Calu3 (cell line): ENCODE measurements at places on chromosomes 12 and 14. TPM values are rescaled to one million over a fixed set of nuclear protein-coding genes. Genes with fewer than 3 reads are reported as not detected.
A peak's percentile ranks its signal among the peaks of the same experiment; 100 is the strongest.

Gene RTN1
- total RNA-seq: not detected in 2 replicates

Gene LRP1-AS
- total RNA-seq: not detected in 2 replicates

Gene ZNF839
- total RNA-seq: 18.3 and 21.7 TPM in 2 replicates

Gene MCRS1
- 38.0 and 38.7 TPM in 2 replicates for total RNA-seq

Gene CLEC1A
- not detected in 2 replicates for total RNA-seq

Gene SRRM4
- total RNA-seq: not detected in 2 replicates

Gene RHEBL1
- 2.0 and 2.6 TPM in 2 replicates for total RNA-seq

DNA sequence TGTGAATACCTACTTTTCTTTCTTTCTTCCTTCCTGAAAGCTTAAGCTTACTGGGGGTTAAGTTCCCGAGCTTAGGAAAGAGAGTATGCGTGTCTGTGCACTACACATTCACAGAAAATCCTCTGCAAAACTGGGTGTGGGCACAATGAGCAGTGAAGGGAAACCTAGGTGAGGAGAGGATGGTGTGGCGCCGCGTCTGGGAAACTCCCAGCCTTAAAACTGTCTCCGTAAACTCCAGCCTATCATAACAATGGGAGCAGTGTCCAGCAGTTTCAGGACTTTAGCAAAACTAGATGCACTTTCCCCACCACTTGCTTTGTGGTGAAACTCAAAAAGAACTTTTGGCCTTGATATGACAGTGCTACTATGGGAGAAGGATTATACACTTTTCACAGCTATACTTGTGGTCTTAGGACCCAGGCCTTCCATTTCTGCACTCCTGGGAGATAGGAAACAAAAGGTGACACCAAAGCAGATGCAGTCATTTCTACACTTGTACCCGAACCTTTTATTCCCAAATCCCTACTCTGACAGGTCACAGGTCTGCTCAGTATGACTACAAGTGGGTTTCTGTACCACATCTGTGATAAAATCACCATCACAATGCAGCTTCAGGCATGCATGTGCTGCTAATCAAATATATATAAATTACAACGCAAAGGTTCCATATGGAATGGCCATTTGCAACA, 10.4 kb downstream of the AKAP5 start:
- no peak for DNase-seq

GRCh38 chr14:105026802-105027563, 6.1 kb upstream of the CDCA4 start:
- no peak for DNase-seq

- peak; percentile 67 for DNase-seq
Observed at GRCh38 chr12:121038861-121039668, at the start of gene OASL. Gene OASL, minus strand, starts transcription at chr12:121039246. Its CDS starts 275 bp downstream, at chr12:121038971.

DNA sequence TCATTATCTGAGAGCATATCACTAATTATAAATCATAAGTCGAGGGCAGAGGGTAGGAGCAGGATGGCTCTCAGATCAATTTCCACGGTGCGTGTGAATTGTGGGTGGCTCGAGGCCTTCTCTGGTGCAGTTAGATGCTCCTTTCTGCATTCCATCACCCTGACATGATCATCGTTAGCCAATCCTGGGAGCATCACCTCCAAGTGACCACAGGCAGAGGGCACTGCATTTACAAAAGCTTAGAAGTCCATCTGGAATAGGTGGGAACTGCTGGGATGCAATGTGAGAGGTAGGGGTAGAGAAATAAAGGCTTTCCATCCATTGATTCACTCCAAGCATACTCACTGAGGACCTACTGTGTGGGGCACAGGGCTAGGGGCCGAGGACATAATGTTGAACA, 538.2 kb upstream of the TBX3 start:
- no peak for DNase-seq

GRCh38 chr12:108516511-108517275, 1.6 kb downstream of the FICD start:
- DNase-seq: no peak

GRCh38 chr12:65619018-65619417, 205.3 kb upstream of the HMGA2 start:
- DNase-seq: no peak

DNA sequence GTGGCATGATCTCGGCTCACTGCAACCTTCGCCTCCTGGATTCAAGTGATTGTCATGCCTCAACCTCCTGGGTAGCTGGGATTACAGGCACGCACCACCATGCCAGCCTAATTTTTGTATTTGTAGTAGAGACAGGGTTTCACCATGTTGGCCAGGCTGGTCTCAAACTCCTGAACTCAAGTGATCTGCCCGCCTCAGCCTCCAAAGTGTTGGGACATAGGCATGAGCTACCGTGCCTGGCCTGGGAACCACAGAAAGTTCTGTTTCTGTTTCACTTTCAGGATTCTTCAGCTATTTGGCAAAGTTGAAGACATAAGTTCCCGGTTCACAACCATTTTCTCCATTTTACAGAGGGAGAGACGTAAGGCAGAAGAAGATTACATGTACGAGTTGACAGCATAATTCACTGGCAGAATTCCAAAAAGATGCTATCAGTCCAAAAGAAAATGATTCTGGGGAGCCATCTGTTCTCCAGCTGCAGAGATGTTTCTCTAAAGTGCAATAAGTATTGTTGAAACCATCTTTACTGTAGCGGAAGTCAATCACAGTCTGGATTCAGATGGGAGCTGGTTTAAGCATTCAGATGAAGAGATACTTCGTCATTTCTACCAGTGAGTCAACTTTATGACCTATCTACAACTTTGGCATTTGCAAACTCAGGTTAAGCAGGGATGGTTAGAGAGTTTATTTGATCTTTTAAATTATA, 8.1 kb upstream of the RNF34 start:
- DNase-seq: no peak

DNA sequence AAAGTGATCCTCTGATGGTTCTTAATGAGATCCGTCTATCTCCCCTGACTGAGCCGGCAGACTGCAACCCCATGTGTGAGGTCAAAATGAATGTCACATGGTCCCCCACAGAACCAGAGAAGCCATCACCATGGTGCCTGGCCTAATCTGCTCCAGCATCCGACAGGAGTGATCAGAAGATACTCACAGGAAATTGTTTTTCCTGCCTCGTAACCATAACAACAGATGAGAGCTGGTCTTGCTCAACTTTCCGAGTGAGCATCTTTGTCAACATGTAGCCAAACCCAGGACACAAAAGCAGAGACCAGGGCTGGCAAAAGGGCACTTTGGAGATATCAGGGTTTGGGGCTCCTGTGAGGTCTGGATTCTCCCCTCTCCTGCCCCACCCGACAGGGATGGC, 72.1 kb upstream of the C14orf180 start:
- DNase-seq: no peak

DNA sequence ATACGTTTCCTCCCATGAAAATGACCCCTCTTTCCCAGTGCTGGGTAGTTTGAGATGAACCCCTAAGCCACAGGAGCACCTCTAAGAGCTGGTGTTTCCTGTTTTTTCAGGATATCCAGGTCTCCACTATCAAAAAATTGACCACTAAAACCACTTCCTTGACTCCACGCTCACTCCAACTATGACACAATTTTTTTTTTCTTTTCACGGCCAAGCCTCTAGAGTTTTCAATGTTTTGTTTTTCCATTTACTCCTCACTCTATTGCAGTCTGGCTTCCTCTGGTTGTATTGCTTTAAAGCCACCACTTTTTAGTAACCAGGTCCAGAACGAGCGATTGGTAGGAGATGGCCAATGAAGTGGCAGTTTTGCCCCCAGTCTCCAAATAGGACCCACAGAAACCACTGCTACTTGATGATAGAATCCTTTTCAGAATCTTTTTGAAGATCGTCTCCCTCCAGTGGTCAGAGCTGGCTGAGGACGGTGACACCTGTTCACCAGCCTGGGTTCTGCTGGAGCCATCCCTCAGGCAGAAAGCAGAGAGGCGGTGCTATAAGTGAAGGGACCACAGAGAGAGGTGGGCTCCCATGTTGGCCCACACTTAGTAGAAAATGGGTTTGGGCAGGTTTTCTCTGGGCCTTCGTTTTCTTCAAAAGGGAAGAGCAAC, 454.4 kb downstream of the VRK1 start:
- no peak for DNase-seq

DNA sequence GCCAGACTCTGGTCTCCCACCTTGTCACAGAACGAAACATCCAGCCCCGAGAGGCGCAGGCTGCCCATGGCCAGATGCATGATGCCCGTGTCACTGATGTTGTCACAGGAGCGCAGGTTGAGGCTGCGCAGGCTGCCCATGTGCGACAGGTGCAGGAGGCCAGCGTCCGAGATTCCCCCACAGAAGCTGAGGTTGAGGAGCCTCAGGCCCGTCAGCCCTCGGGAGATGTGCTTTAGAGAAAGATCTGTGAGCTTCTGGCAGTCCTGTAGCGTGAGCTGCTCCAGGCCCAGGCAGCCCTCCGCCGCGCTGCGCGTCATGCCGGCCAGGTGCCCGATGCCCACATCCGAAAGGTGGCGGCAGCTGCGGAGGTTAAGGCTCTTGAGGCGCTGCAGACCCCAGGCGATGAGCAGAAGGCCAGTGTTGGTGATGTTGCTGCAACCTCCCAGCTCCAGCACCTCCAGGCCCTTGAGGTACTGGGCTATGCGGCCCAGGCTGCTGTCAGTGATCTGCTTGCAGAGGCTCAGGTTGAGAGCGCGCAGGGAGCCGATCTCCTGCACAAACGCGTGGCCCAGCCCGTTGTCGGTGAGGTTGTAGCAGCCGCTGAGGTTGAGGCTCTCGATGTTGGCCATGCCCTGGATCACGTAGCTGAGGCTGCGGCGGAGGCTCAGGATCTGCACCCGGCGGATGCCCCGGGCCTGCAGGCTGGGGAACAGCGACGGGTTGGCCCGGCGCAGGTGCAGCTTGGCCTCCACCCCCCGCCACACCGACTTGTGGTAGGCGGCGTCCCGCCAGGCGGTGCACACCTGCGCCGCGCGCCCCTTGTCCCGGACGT, 991 bp downstream of the FBXL14 start:
- DNase-seq: peak; percentile 68

- no peak for DNase-seq
Observed at GRCh38 chr12:89185889-89186288, 166.4 kb downstream of the DUSP6 start.

GRCh38 chr14:80390906-80391305, 179.6 kb upstream of the DIO2 start:
- DNase-seq: peak; percentile 35

- DNase-seq: no peak
Observed at GRCh38 chr12:93573552-93574223, 1.2 kb downstream of the SOCS2 start.

DNA sequence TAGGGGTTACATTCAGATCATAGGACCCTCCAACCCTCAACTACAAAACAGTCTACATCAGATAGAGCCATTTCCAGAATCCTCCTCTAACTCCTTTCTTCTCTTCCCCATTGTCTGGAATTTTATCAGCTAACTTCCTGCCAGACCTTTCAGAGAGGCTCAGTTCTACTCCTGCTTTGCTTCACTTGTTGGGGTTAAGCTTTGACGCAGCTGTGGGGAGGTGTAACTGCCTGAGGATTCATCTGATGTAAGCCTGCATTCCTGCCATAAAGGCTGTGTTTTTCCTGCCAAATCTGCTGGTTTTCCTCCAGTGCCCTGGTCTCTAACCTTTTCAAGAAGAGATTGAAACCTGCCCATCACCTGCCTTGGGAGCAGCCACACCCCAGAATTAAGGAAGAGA, 16.9 kb downstream of the DHRS2 start:
- no peak for DNase-seq

DNA sequence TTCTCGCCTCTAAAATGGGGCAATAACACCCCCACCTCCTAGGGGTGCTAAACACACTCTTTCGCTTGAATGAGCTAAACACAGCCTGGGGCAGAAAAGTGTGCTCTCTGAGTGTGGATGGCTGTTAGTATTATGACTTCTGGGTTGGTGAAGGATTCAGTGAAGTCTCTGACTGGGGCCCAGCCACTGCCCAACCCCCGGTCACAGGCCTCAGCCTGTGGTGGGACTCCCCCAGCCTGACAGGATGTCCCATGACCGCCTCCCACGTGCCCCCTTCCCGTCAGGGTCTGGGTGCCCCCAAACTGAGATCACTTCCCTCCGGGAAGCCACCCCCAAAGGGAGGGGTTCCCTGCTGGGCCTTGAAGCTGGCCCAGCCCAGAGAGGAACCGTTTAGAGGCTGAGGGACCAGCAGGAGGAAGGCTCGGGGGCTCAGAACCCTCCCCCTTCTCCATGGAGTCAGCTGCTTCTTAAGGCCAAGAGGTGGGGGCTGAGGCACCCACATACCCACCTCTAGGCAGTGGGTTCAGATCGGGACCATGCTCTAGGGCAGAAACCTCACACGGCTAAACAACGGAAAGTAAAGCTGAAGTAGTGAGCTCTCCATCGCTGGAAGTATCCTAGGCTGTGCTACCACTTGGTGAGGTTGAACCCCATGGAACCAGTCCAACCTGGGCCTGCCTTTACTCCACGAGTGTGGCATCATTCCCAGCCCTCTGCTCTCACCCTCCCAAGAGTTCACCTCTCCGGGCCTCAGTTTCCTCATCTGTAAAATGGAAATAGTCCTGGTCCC, 13.8 kb downstream of the DTX1 start:
- no peak for DNase-seq

GRCh38 chr12:65685514-65685913, 138.8 kb upstream of the HMGA2 start:
- DNase-seq: peak; percentile 23

- peak; percentile 51 for DNase-seq
Observed at GRCh38 chr14:103897075-103897947, 30.9 kb upstream of the TDRD9 start.
